ENCODE measurements at places on chromosomes 1 and 21. TPM values are rescaled to one million over a fixed set of nuclear protein-coding genes. Genes with fewer than 3 reads are reported as not detected.

The IFI44L gene
- 0.64 TPM for total RNA-seq

The AIRE gene
- not detected for total RNA-seq

The CFAP57 gene
- total RNA-seq: under 0.01 TPM

The PHF13 gene
- total RNA-seq: 16.8 TPM

The AVPR1B gene
- not detected for total RNA-seq

The PTAFR gene
- under 0.01 TPM for total RNA-seq

The FAM163A gene
- under 0.01 TPM for total RNA-seq

The TRIM17 gene
- 0.43 TPM for total RNA-seq

The SPRR3 gene
- total RNA-seq: not detected

The SPATA45 gene
- 0.43 TPM for total RNA-seq

The ESPN gene
- total RNA-seq: not detected

The KCNT2 gene
- 7.3 TPM for total RNA-seq

The ANKRD34A gene
- total RNA-seq: 1.6 TPM

The RXFP4 gene
- total RNA-seq: not detected

The ADAMTS4 gene
- 8.2 TPM for total RNA-seq

The OSCP1 gene
- 6.0 TPM for total RNA-seq

The SLFNL1 gene
- under 0.01 TPM for total RNA-seq

The LCE1A gene
- total RNA-seq: not detected

The TTC24 gene
- not detected for total RNA-seq

The CLDN17 gene
- total RNA-seq: not detected

The CHAF1B gene
- total RNA-seq: 3.9 TPM

The CAMK2N1 gene
- 8.4 TPM for total RNA-seq

The MAP1LC3C gene
- total RNA-seq: under 0.01 TPM

The TFB2M gene
- total RNA-seq: 29.4 TPM

The CD52 gene
- total RNA-seq: not detected

The SPRR2G gene
- total RNA-seq: not detected

The TMEM240 gene
- total RNA-seq: 2.3 TPM

The KPRP gene
- total RNA-seq: not detected

The RGS8 gene
- total RNA-seq: not detected

The SPRR2F gene
- not detected for total RNA-seq

The ROR1 gene
- total RNA-seq: 10.3 TPM

The TMOD4 gene
- not detected for total RNA-seq

The MYOG gene
- total RNA-seq: not detected

The GPA33 gene
- not detected for total RNA-seq

The IL24 gene
- total RNA-seq: 0.86 TPM

The LCE1E gene
- total RNA-seq: not detected

The CACNA1E gene
- not detected for total RNA-seq

The NBPF26 gene
- total RNA-seq: 32.8 TPM

The ANGPTL7 gene
- total RNA-seq: not detected

The G0S2 gene
- total RNA-seq: 4.8 TPM

The PODN gene
- 8.7 TPM for total RNA-seq

The C1QB gene
- not detected for total RNA-seq

The DYNLT5 gene
- total RNA-seq: 1.7 TPM

The RBM11 gene
- total RNA-seq: 0.32 TPM

The C1orf87 gene
- not detected for total RNA-seq

The MYBPH gene
- 0.43 TPM for total RNA-seq
